ENCODE measurements at places on chromosomes 4 and X. TPM values are rescaled to one million over a fixed set of nuclear protein-coding genes. Genes with fewer than 3 reads are reported as not detected.

DCAF8L2 gene
- total RNA-seq, result not detected

DNA sequence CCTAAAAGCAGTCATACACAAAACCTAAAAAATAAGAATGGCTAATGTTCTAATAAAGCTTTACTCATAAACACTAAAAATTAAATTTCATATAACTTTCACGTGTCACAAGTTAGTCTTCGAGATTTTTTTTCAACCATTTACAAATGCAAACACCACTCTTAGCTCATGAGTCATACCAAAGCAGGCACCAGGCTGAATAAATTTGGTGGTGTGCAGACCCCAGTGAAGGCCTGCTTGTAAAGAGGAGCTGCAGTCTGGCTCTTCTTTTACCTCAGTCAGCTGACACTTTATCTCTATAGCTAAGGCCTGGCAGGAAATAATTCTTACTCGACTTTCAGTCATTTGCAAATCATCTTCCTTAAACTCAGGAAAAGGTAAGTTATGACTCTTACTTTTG lies 37.4 kb downstream of the CLOCK start:
- DNase-seq, result no peak

DNA sequence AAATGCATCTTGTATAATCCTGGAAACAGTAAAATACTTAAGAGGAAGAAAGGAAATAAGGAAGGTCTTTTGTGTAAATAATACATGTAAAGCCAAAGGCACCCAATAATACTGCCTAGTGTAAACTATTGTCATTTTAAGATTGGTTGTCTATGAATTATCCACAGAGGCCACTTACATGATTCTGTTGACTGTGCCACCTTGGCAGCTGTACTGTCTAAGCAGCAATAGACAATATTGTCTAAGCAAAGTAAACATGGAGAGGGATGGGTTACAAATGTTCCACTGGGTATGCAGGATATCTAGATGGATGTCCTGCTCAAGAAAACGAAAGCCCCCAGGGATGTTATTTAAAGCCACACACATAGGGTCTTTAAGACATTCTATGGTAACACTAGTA lies 19.4 kb downstream of the BEND4 start:
- DNase-seq, result no peak

DNA sequence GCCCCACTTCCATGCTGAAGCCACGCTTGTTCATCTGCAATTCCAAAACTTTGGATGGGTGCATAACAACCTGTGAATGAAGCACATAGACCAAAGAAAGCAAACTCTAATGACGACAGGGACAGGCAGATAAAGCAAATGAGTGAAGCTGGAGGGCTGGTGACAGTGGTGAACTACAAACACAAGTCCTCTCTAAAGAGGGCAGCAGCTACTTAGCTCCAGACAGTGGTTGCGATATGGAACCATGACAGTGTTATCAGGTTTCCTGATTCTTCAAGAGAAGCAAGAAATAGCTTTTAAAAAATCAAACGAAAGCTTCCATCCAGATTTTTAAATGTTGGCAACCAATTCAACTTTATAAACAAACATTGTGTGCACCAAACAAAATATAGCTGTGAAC lies 23.8 kb downstream of the NOX1 start:
- DNase-seq, result no peak

AFM gene
- not detected for total RNA-seq

GRCh38 chr4:120549011-120549570 lies 373.4 kb downstream of the PRDM5 start:
- DNase-seq, result no peak

POU3F4 gene
- not detected for total RNA-seq

DNA sequence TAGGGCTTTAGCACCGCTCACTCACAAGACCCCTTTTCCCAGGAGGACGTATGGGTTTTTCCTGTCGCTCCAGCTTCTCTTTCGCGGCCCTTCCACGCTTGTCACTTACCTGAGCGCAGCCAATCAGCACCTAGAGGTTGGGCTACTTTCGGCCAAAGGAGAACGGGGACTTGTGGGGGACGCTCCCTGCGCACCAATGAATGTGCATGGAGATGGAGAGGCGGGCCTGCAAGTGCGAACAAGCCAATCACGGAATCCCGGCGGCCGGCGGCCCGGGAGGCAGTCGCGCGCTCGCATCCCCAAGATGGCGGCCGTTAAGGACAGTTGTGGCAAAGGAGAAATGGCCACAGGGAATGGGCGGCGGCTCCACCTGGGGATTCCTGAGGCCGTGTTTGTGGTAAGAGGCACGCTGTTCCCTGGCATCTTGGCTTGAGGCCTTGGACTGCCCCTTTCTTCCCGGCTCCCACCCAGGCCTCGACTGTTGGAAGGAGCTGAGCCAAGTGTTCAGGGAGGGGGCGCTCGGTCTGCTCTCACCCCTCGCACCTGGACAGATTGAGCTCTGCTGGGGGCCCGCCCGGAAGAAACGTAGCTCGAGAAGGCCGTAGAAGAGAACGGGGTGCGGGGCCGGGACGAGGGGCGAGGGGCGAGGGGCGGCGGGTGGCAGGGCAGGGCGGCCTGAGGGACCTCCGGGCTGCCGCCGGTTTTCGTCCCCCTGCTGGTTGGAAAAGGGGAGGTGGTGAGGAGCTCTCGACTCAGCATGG lies at the start of gene VBP1:
VBP1 (plus strand) TSS at position 282 of the 761 bp plus-strand sequence; CDS start at position 305, 23 bp downstream.
- peak; percentile 90 for DNase-seq

VCX gene
- total RNA-seq, result not detected

Measured in transverse colon (tissue), 4 donors.